ENCODE measurements at places on chromosomes 7 and 10. TPM values are rescaled to one million over a fixed set of nuclear protein-coding genes. Genes with fewer than 3 reads are reported as not detected.

PTER gene
- 7.1 TPM for total RNA-seq

C1GALT1 gene
- total RNA-seq, result 26.3 TPM

POLR2J2 gene
- total RNA-seq, result 0.17 TPM

TIMM23B gene
- 9.7 TPM for total RNA-seq

DUSP5 gene
- total RNA-seq, result 27.4 TPM

FAM237B gene
- not detected for total RNA-seq

NRCAM gene
- 3.0 TPM for total RNA-seq

XRCC2 gene
- 3.1 TPM for total RNA-seq

EIF3B gene
- 141 TPM for total RNA-seq

LEP gene
- total RNA-seq, result not detected

SCRN1 gene
- total RNA-seq, result 68.8 TPM

TMEM176B gene
- total RNA-seq, result not detected

TFEC gene
- total RNA-seq, result not detected

ANXA8L1 gene
- not detected for total RNA-seq

SPDYE6 gene
- total RNA-seq, result not detected

PAPSS2 gene
- 41.7 TPM for total RNA-seq

RSU1 gene
- total RNA-seq, result 58.6 TPM

NCF1 gene
- total RNA-seq, result not detected

SPACDR gene
- 2.7 TPM for total RNA-seq

C7orf25 gene
- total RNA-seq, result 4.5 TPM

LRRTM3 gene
- not detected for total RNA-seq

GNAT3 gene
- total RNA-seq, result not detected

MACC1 gene
- under 0.01 TPM for total RNA-seq

ELOVL3 gene
- total RNA-seq, result 0.15 TPM

GRID2IP gene
- 0.15 TPM for total RNA-seq

PLAC9 gene
- total RNA-seq, result 23.6 TPM

TUBAL3 gene
- total RNA-seq, result not detected

PRSS37 gene
- not detected for total RNA-seq

NKX2-3 gene
- not detected for total RNA-seq

CDHR1 gene
- total RNA-seq, result under 0.01 TPM

PKD1L1 gene
- total RNA-seq, result under 0.01 TPM

CCDC6 gene
- 18.6 TPM for total RNA-seq

OR6V1 gene
- not detected for total RNA-seq

C10orf71 gene
- total RNA-seq, result not detected

MCM7 gene
- 204 TPM for total RNA-seq

PTPN12 gene
- total RNA-seq, result 12.5 TPM

AGAP5 gene
- 2.5 TPM for total RNA-seq

VWA2 gene
- total RNA-seq, result not detected

COL13A1 gene
- total RNA-seq, result 24.4 TPM

SLC18A3 gene
- not detected for total RNA-seq

MCU gene
- 24.4 TPM for total RNA-seq

ZSCAN21 gene
- total RNA-seq, result 8.2 TPM

ZPBP gene
- total RNA-seq, result not detected

TMEM213 gene
- total RNA-seq, result not detected

PHF14 gene
- total RNA-seq, result 9.5 TPM

LRRC18 gene
- not detected for total RNA-seq

HTR5A gene
- total RNA-seq, result not detected

SCIN gene
- total RNA-seq, result not detected

COL26A1 gene
- total RNA-seq, result not detected

TACR2 gene
- not detected for total RNA-seq

RGR gene
- total RNA-seq, result not detected

All from bronchus fibroblast of lung (primary cell).